Muscle of arm (tissue), 14 donors: ENCODE measurements at places on chromosomes 4 and X.

DNA sequence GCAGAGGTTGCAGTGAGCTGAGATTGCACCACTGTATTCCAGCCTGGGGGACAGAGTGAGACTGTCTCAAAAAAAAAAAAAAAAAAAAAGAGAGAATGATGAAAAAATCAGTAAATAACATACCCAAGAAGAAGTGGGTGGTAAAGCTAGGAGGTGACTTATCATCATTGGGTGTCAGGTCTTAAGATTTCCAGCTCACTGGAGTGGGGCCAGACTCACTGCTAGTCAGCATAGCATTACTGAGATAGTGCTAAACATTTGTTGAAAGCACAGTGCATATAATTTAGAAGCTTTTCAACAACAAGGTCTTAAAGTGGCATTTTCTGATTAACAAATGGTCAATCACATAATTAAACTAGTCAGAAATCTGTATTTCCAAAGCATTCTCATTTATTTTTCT is 221.8 kb upstream of the GYPA start:
- DNase-seq = no peak

DNA sequence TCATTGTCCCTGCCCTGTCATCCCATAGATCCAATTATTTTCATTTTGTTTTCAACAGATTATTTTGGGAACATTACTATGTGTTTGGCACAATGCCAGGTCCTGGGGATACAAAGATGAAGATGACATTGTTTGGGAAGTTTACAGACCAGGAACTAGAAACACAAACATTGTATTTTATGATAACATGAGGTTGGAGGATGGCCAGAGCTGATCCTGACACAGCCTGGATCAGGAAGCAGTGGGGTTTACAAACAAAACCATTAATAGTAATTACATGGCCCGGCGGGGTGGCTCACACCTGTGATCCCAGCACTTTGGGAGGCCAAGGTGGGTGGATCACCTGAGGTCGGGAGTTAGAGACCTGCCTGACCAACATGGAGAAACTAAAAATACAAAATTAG is 29.9 kb downstream of the CLRN2 start:
- no peak for DNase-seq

- peak; percentile 52 for DNase-seq
Observed at GRCh38 chrX:41332408-41333002, 1.5 kb upstream of the DDX3X start.

DNA sequence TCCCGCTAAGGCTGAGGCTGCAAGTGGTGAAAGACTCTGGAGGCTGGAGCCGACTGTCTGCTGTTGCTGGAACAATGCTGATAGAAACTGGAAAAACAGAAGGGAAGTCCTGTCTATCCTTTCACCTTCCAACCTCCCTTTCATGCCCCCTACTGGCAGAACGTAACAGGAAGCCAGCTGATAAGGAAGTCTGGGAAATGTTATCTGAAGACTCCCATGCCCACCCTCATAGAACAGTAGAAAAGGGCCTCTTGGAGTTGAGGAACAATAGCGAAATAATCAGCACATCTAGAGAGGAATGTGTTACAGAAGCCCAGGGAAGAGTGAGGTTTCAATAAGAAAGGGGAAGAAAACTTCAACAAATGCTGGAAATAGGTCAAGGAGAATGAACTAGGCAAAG is 117.1 kb upstream of the DKK2 start:
- DNase-seq = no peak

DNA sequence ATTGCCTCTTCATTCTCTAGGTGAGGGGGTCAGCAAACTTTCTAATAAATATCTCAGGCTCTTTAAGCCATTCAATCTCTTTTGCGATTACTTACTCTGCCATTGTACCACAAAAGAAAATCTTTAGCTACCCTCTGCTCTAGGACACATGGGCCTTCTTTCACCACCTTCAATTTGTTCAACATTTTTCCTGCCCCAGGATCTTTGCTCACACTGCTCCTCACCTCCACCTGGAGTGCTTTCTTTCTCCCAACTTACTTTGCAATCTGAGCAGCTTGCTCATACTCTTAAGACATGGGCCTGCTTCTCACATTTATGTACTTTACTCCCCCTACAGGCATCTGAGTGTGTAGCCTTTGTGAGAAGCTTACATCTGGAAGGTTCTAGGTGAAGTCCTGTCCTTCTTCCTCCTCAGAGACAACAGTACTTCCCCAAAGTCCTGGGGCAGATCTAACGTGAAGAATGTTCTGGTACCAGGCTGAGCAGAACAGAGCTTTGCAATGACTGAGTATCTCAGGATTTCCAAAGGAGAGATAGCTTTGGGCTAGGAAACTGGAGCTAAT is 55.0 kb upstream of the PRDM5 start:
- DNase-seq = no peak
